NCI-H774 (cell line): ENCODE measurements at places on chromosomes 6 and 20.

- DNase-seq: no peak
Measured at GRCh38 chr20:5096463-5096862, 23.3 kb downstream of the PCNA start.

DNA sequence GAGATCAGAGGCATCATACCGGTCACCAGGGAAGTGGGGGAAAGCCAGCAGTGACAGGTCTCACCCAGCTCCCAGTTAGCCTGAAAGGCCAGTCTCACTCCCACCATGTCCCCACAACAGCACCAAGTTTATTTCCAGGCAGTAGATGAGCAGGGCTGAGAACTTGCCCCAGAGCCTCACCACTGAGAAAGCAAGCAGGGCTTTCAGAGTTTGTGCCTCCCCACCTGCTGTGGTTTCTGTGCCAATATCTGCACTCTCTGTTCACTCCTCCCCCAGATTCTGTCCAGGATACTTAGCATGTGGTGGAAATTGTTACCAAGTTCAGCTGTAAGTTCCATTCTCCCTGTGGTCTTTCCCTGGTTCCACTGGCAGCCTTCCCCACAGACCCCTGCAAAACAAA, 255.0 kb upstream of the HTR1E start:
- no peak for DNase-seq

GRCh38 chr6:142822383-142822782, 122.6 kb downstream of the HIVEP2 start:
- no peak for DNase-seq

DNA sequence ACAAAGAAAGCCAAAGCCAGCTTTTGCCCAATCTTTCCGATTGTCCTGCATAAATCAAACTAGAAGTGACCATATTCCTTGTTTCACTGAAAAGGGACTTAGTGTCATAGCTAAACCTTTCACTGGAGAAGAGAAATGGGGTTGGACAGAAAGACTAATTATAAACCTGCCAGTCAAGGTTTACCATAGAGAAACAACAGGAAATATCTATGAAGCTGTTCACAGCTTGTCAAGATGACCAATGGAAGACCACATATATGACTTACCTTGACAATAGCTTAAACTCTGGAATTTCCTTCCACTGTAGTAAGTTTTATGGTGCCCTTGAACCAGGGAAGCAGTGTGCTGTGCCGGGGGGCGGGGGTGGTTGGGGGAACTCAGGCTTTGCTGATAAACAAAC, 107.7 kb upstream of the PHACTR1 start:
- no peak for DNase-seq

GRCh38 chr20:5663396-5663795, 86.8 kb upstream of the SHLD1 start:
- DNase-seq: no peak
